Fibroblast of lung (primary cell): ENCODE measurements at places on chromosomes 13 and 19. TPM values are rescaled to one million over a fixed set of nuclear protein-coding genes. Genes with fewer than 3 reads are reported as not detected.

The PPM1N gene
- total RNA-seq: 1.8 and 2.8 TPM in 2 replicates

The ZNF729 gene
- total RNA-seq: not detected in 2 replicates

The SIGLEC12 gene
- total RNA-seq: not detected in 2 replicates

The RCBTB2 gene
- 6.9 and 8.4 TPM in 2 replicates for total RNA-seq

The ZNF569 gene
- total RNA-seq: 8.5 and 11.9 TPM in 2 replicates

The SCN1B gene
- 14.1 and 14.5 TPM in 2 replicates for total RNA-seq

The ERICH6B gene
- not detected in 2 replicates for total RNA-seq

The GYS1 gene
- 18.7 and 31.2 TPM in 2 replicates for total RNA-seq

The NDUFA11 gene
- total RNA-seq: 212 and 271 TPM in 2 replicates

The MEIS3 gene
- 40.3 and 57.8 TPM in 2 replicates for total RNA-seq

The URAD gene
- total RNA-seq: not detected in 2 replicates

The RNU6-9 gene
- total RNA-seq: not detected in 2 replicates

The EXOSC5 gene
- total RNA-seq: 10.7 and 14.1 TPM in 2 replicates

The CGB1 gene
- total RNA-seq: not detected in 2 replicates

The MUC16 gene
- total RNA-seq: not detected in 2 replicates

The PCP2 gene
- total RNA-seq: not detected in 2 replicates

The FXYD1 gene
- 4.5 and 11.3 TPM in 2 replicates for total RNA-seq

The CGB3 gene
- total RNA-seq: not detected in 2 replicates

The GRIK5 gene
- total RNA-seq: 0.77 and 3.5 TPM in 2 replicates

The SLITRK6 gene
- 14.6 and 39.5 TPM in 2 replicates for total RNA-seq

The ZNF28 gene
- total RNA-seq: 15.4 and 15.7 TPM in 2 replicates

The NANOS3 gene
- not detected in 2 replicates for total RNA-seq

The CCDC194 gene
- not detected in 2 replicates for total RNA-seq

The RLN3 gene
- not detected in 2 replicates for total RNA-seq

The CATSPERD gene
- total RNA-seq: not detected in 2 replicates

The RNF225 gene
- under 0.01 TPM in 1 of 2 replicates, not detected in the other for total RNA-seq

The ZNF468 gene
- 24.1 and 30.6 TPM in 2 replicates for total RNA-seq

The PDX1 gene
- total RNA-seq: not detected in 2 replicates

The S1PR2 gene
- 25.9 and 39.3 TPM in 2 replicates for total RNA-seq

The ZNF557 gene
- total RNA-seq: 18.3 and 18.5 TPM in 2 replicates

The NFIX gene
- total RNA-seq: 55.2 and 74.8 TPM in 2 replicates

The MIDN gene
- 13.6 and 18.8 TPM in 2 replicates for total RNA-seq

The GTF3A gene
- 93.0 and 98.6 TPM in 2 replicates for total RNA-seq

The IZUMO1 gene
- not detected in 2 replicates for total RNA-seq

The SBSN gene
- 4.1 and 9.0 TPM in 2 replicates for total RNA-seq

The MTMR6 gene
- total RNA-seq: 18.0 and 22.5 TPM in 2 replicates

The GIPC3 gene
- total RNA-seq: under 0.01 TPM in 2 replicates

The PRSS57 gene
- not detected in 2 replicates for total RNA-seq

The PSG1 gene
- 0.51 and 1.3 TPM in 2 replicates for total RNA-seq

The DPF1 gene
- total RNA-seq: 0.50 and 0.51 TPM in 2 replicates

The CNMD gene
- total RNA-seq: not detected in 2 replicates
